ENCODE measurements at places on chromosomes 3 and 15.
A peak's percentile ranks its signal among the peaks of the same experiment; 100 is the strongest.

DNA sequence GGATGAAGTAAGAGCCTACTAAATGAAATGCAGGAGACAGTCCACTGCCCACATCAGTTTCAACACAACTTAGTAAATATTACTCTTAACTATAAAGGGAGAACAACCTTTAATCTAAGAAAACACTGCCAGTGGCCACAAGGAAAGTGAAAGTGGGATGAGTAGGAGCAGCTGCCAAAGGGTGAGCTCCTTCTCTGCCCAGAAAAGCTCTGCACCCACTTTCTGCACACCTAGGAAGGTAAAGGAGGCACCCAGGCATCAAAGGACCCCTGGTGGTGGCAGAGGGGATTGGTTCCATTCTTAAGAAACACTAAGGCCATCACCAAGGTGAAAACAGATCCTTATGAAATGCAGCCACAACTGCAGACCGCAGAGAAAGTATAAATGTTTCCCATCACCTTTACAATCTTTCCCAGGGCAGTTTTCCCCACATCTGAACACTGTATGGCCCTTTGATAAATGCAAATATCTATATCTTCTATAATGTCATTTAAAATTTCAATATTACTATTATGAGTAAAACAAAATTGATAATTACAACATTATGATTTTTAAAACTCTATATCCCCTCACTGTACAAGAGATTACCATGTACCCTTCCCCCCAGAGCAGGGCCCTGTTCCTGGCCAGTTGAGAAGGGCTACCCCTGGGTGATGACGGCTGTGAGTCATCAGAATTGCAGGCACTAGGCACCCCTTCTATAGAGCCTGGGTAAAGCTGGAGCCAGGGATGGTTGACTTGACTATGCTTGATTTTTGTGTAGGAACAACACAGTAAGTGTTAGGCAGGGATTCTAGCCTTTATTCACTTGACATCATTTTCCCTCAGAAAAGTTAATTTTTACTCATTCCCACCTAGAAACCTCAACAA is 92.0 kb downstream of the SNRK start:
- DNase-seq, result peak; percentile 60

GRCh38 chr15:71654042-71654719 is 156.2 kb upstream of the NR2E3 start:
- no peak for DNase-seq

DNA sequence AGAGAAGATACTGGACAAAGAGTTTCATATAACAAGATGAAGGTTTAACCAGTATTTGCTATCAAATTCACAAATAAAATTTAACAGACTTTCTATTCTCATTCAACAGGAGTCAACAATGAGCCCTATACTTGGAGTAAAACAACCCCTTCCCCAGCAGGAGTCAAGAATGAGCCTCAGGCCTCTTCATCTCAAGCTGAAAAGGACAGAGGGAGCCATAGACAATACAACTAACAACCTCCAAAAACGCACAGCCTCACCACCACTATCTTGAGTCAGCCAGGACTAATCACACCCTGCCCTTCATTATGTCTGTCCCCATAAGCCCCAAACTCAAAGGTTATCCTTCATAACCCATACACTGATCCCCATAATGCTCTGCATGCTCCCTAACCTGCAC is 36.4 kb downstream of the ETFA start:
- no peak for DNase-seq

DNA sequence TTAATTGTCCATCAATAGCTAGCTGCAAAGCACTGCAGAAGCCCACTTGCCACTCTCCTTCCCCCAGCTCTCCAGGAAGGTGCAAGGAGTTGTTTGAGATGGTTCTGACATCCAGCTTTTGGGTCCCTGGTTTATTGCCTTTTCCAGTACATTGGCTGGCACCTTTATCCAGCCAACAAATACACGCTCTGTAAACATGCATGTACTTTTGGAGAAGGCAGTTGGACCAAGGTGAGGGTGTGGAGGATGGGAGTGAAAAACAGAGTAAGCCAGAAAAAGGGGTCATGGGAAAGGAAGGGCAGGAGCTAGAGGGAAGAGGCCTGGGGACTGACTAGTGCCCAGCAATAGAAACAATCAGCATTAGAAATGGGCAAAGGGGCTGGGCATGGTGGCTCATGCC is 102.7 kb downstream of the CGNL1 start:
- DNase-seq, result no peak

GRCh38 chr3:146513386-146514051 is 30.9 kb downstream of the PLSCR1 start:
- DNase-seq, result no peak

- no peak for DNase-seq
These were observed 3.9 kb upstream of the PXYLP1 start for GRCh38 chr3:141227752-141228151.

DNA sequence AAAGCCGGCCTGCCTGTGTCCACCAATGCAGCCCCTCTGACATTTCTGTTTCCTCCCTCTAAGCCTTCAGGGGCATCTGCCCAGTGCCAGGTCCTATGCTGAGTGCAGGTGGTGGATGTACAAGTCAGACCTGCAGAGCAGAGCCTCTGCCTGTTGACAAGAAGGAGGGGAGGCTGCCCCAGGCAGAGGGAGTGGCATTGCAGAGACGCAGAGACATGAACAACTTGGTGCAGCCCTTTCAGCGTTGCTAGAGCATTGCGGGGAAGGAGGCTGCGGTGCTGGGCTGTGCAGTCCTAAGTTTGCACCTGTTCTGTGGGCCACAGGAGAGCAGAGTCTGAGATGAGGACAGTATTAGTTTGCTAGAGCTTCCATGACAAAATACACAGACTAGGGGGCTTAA is 65.2 kb downstream of the LSM3 start:
- DNase-seq, result no peak

GRCh38 chr3:53719796-53720195 is 126.4 kb downstream of the CHDH start:
- DNase-seq, result no peak

DNA sequence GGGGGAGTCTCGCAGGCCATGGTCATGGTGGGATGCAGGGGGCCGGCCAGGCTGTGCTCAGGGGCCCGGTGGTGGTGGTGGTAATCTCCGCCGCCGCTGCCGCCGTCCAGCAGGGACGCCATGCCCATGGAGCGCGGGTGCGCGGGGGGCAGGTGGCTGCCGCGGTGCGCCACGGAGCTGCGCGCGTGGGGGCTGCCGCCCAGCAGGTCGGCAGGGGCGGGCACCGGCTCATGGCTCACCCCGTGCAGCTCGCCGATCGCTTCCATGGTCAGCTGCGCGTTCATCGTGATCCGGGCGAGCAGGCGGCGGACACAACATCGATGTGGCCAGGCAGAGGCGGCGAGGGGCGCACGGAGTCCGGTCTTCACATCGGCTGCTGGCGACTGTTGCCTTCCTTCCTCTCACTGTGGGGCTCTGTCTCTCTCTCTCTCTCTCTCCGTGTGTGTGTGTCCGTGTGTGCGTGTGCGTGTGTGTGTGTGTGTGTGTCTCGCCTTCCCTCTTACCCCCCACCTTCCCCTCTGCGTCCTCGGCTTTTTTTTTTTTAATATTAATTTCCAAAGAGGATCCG is 451 bp downstream of the ONECUT1 start:
- no peak for DNase-seq

Measured in stimulated activated naive CD4-positive, alpha-beta T cell treated with Interleukin-2 at 50 U/mL for 16 hours (primary cell).